ENCODE measurements at places on chromosomes 5 and 9. TPM values are rescaled to one million over a fixed set of nuclear protein-coding genes. Genes with fewer than 3 reads are reported as not detected.

The RHOBTB3 gene
- 148 TPM for total RNA-seq

The JAKMIP2 gene
- 0.69 TPM for total RNA-seq

The BAG1 gene
- total RNA-seq, result 33.3 TPM

The CLTA gene
- 224 TPM for total RNA-seq

The SHISAL2B gene
- total RNA-seq, result not detected
